ENCODE measurements at places on chromosomes 5 and 9. TPM values are rescaled to one million over a fixed set of nuclear protein-coding genes. Genes with fewer than 3 reads are reported as not detected.

IGFBPL1 gene
- 2.8 TPM for total RNA-seq

DNA sequence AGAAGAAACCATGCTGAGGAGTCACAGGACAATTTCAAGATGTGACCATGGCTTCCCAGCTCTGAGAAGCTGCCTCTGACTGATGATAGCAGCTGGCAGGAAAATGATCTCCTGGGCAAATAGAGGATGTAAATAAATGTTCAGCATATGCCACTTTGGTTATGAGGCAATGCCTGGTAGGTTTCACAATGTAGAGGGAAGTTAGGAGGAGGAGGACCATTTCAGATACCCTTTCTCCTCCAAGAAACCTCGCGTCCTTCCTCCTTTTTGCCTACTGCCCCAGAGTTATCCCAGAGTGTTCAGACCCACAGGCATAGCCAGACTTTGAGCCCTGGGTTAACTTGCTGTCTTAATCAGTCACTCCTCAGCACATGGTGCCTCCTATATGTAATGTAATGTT is 541.6 kb upstream of the DAP start:
- DNase-seq: no peak

DNA sequence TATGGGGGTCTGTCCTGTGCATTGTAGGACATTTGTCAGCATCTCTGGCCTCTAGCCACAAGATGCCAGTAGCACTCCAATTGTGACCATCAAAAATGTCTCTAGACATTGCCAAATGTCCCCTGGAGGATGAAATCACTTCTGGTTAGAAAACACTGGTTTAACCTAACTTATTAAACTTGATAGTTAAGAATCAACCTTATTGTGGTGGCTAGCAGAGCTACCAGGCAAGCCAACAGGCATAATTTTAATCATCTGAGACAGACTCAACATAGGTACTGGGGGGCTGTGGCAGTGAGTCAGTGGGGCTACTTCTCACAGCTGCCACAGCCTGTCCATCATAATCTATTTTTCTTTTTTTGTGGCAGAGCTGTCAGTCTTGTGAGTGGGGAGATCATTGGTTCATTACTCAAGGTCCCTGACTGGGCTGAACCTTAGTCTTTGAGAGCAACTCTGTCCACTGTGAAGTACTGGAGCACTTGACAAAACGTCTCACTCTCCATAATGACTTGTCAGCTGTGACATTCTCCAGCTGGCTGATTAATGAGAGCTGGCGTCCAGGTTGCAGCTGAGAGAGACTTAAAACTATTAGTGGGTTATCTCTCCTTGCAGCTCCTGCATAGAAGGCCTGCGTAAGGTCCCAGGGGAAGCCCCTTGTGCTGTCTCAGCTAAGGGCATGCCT is 107.9 kb downstream of the DCP2 start:
- no peak for DNase-seq

ZNF354C gene
- total RNA-seq: 3.8 TPM

TPD52L3 gene
- total RNA-seq: not detected

DNA sequence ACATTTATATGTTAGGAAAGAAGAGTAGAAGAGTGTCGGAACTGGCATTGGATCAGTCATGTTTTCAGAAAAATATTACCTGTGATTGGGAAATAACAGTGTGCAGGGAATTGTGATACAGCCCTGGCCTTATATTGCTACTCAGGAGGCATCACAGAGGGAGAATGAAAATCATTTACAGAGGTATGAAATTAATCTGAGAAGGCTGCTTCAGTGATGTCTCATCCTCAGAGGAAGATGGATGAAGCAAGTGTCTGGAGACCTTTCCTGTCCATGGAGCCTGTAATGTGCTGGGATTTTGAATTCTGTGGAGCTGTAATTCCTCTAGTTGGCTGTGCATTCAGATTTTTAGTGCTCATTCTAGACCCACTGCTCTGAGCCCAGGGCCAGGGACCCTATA is 3.8 kb downstream of the ACTBL2 start:
- DNase-seq: no peak

DNA sequence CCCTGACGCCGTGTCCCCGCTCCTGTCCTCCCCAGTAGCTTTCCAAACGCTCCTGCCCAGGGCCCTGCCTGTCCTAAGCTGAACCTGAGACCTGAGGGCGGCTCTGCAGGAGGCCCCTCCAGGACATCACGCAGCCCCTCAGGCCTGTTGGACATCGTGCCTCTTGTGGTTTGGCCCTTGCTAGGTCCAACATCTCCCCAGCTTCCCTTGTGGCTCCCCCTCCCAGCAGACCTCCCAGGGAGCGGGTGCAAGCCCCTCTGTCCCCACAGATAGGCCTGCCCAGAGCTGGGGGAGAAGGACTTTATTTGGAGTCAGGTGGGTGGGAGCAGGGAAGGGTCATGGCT is 4.1 kb downstream of the OBP2B start:
- DNase-seq: no peak

OR1Q1 gene
- not detected for total RNA-seq

- no peak for DNase-seq
Measured at GRCh38 chr9:99905833-99906402, 536 bp upstream of the STX17 start.

CXCL14 gene
- 0.21 TPM for total RNA-seq

- no peak for DNase-seq
Measured at GRCh38 chr5:93511445-93511844, 69.6 kb downstream of the NR2F1-AS1 start.

- no peak for DNase-seq
Measured at GRCh38 chr9:71490810-71491209, 277.5 kb downstream of the CEMIP2 start.

GRCh38 chr9:127887792-127888191 is 10.3 kb upstream of the AK1 start:
- DNase-seq: no peak

DNA sequence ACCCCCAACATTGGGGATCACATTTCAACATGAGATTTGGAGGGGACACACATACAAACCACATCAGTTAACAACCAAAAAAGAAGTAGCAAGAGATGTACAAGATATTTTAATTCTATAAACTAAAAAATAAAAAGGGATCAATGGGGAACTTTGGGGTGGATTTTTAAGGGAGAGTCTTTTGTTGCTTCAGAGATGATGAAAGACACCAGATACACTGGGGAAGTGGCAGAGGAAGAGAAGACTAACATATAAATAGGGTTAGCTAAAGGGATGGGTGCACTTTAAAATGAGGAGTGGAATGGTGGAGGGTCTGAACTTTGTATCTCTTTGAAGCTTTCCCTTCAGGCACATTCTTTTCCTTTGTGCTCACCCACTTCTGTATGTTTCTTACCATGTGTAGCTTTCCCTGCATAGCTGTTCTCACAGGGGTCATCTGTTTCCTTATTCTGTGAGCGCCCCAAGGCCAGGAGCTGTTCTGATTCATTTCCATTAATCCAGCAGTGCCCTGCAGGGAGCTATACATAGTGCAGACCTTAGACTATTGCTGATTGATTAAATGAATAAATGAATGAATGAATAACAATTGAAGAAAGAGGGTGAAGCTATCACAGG is 531.6 kb upstream of the KLF4 start:
- no peak for DNase-seq

ADGRD2 gene
- not detected for total RNA-seq

MCIDAS gene
- total RNA-seq: not detected

GRCh38 chr5:135126688-135127438 is 92.8 kb upstream of the PITX1 start:
- DNase-seq: no peak

DNA sequence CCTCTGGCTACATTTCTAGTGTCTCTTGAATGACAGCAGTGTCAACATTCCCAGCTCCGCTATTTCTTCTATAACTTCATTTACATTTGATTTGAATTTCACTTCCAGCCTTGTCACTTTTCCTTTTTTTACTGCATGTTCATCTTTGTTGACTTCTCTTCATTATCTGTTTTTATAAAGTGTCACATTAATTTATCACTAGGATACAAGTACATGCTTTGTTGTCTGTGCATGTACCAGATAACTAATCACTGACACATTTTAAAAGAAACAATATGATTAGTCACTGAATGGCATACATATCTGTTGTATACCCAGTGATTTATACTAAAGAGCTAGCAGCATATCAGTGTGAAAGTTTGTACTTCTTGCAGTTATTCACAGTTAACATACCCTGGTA is 29.1 kb downstream of the ARSK start:
- no peak for DNase-seq

IL5 gene
- total RNA-seq: not detected

GRCh38 chr9:78858266-78858665 is 561.3 kb downstream of the PSAT1 start:
- DNase-seq: no peak

DNA sequence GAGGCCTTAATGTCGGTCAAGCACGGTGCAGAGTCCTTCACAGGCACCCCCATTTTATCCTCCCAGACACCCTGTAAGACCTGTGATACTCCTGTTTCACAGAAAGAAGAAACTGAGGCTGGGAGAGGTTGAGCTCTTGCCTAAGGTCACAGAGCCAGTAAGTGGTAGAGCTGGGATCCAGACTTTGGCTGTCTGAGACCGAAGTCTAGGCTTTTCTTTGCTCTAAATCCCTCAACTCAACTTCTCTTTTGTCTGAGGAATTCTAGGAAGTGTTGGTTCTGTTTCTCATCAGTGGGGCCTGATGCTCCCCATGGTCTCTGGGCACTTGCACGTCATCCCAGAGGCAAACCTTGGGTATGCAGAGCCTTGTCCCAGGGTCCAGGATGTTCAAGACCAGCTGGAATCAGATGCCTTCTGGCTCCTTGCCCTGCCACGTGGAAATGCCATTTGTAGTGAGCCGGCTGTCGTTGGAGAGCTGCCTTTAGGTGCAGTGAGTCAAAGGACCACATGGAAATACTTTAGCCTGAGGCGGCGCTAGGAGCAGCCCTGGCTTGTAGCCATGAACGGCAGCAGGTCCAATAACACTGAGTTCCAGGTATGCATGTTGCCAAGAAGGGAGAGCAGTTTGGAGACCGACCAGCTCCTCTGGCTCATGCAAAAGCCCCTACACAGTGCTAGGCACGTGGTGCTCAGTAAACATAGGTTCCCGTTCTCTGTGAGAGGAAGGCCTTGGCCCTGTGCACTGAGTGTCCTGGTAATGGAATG is 9.2 kb downstream of the DCANP1 start:
- DNase-seq: no peak

DNA sequence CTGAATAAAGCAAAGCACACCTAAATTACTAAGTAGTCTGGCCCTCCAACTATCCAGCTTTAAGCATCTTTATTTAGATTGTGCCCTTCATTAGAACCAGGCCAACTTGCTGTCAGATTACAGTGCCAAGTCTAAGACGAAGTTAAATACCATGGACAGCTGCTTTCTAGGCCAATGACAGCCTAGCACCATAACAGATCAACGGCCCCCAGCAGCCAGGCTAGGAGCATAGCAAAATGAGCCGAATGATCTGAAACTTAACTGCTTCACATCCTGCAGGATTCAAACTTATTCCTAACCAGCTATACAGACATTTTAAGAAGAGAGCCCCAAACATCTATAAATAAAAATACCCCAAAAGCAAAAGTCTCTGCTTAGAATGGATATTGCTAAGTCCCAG is 6.8 kb downstream of the SLC24A2 start:
- no peak for DNase-seq

GRCh38 chr5:89435347-89435746 is 552.4 kb upstream of the MEF2C start:
- DNase-seq: no peak

GRCh38 chr5:132087176-132087575 is 13.6 kb downstream of the CSF2 start:
- DNase-seq: no peak

TRPM3 gene
- total RNA-seq: not detected

QRFP gene
- not detected for total RNA-seq

- DNase-seq: no peak
Measured at GRCh38 chr5:142038735-142039134, 25.9 kb upstream of the GNPDA1 start.

DNA sequence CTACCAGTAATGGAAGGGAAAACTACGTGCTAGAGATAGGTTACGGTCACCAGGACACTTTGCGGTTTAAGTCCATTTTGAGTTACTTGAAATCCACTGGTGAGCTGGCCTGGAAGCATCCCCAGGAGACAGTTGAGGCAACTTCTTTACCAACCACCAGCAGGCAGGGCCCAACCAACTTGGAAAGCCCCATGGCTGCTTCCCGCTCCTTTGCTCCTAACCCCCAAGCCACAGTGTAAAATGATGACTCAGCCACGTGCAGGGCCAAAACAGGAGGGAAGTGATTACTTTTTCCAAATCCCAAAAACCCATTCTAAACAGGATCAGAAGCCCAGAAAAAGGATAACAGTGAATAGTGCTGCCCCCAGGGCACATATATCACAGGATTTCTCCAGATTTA is 87.4 kb downstream of the PAX5 start:
- DNase-seq: no peak

GRCh38 chr9:88005240-88005639 is 30.9 kb upstream of the CDK20 start:
- no peak for DNase-seq

- DNase-seq: no peak
Measured at GRCh38 chr5:116536316-116537083, 38.1 kb downstream of the SEMA6A start.

- DNase-seq: no peak
Measured at GRCh38 chr9:4425319-4426045, 64.8 kb upstream of the SLC1A1 start.

DNA sequence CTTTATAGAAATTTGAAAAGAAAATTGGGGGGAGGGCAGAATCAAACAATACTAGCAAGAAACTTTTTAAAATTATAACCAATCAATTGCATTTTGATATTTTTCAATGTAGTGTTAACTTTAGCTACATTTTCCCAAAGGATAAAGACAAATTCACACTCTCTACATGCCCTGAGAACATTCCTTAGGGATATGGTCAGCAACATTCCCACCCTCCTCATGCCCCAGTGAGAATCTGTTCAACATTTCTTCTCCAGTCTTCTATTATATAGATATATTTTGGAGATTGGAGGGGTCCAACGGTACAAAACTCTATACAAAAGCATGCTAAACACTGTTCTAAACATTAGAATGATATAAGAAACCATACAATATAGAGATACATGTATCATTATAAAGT is 11.6 kb upstream of the PRR16 start:
- DNase-seq: no peak

PHAX gene
- 46.8 TPM for total RNA-seq

DNA sequence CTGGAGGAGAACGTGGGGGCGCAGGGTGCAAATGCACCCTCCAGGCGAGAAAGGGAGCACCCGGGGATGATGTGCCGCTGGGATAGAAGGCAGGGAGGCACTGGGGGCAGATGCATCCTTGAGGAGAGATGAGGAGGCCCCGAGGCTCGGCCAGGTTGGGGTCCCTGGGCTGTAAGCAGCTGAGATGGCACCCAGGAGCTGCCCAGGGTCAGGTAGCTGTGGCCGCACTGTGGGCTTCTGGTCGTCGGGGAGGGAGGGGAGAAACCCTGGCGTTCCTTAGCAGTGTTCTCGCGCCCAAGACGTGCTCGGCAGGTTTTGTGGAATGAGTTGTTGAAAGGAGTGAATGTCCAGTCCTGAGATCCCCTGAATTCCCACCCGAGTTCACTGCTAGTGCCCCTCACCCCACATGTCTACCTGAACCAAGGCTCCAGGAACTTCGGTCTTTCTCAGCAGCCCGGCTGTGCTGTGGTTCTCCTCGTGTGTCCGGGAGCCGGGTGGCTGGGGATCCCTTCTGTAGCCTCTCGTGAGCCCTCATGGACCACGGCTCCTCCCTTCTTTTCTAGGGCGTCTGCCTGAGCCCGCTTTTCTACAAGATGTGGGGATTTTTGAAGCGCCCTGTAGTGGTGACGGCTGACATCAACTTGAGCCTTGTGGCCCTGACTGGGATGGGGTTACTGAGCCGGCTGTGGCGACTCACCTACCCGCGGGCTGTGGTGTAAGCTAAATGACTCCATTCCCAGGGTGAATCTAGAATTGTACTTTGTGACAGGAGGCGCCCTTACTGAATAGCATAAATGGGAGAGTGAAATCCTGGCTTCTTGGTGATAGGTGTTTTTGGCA is 1.1 kb downstream of the POMT1 start:
- no peak for DNase-seq

- DNase-seq: no peak
Measured at GRCh38 chr5:136159457-136159856, 26.8 kb downstream of the SMAD5 start.

Measured in chondrocyte (in vitro differentiated cells).